ENCODE measurements at places on chromosomes 2 and 18.

GRCh38 chr2:96156926-96157648 is 11.8 kb upstream of the DUSP2 start:
- no peak for DNase-seq

DNA sequence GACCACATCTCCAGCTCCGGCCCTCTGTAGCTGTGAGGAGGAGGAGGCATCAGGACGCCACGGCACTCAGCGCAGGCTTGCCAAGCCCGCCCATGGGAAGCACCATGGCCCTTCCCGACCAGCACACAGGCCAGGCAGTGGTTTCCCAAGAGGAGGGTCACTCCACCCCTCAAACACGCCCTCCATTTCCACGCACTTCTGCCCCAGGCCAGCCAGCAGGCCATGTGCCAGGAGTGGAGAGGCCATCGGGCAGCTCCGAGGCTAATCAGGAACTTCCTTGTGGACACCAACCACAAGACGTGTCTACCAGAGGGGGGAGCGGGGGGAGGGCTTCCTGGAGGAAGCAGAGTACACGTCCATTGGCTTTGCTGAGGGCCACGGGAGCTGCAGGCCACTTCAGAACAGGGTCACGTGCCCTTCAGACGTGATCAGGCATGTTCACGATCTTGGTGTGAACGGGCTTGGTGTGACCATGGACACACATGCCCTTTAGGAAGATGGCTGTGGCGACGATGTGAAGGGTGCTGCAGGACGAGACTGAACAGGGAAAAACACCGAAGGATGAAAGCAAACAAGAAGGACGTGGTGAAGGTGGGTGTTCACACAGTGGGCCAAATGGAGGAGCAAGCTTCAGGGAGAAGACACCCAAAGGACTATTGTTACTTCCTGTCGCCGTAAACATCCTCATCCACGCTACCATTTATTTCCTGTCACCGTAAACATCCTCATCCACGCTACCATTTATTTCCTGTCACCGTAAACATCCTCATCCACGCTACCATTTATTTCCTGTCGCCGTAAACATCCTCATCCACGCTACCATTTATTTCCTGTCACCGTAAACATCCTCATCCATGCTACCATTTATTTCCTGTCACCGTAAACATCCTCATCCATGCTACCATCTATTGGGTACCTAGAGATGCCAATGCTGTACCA is 6.5 kb upstream of the MTERF4 start:
- DNase-seq = no peak

GRCh38 chr2:26735097-26735496 is 29.0 kb upstream of the SLC35F6 start:
- no peak for DNase-seq

DNA sequence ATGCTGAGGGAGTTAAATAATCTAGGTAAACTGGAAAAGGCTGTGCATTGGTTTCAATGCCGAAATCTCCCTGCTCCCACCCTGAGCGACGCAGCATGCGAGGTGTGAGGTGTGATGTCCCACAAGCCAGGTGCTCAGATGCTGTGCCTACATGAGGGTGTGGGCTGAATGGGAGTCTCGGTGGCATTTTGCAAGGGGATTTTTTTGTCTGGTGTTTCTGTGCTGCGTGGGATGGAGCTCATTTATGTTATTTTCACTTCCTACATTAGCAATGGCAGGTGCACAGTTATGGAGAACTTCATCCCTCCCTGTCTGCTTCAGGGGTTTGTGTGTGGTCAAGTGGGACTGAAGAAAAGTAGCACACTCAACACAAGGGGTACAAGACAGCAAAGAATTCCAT is 110.2 kb upstream of the CCDC68 start:
- DNase-seq = no peak

GRCh38 chr2:144201126-144201525 is 318.8 kb downstream of the ZEB2 start:
- DNase-seq = no peak

DNA sequence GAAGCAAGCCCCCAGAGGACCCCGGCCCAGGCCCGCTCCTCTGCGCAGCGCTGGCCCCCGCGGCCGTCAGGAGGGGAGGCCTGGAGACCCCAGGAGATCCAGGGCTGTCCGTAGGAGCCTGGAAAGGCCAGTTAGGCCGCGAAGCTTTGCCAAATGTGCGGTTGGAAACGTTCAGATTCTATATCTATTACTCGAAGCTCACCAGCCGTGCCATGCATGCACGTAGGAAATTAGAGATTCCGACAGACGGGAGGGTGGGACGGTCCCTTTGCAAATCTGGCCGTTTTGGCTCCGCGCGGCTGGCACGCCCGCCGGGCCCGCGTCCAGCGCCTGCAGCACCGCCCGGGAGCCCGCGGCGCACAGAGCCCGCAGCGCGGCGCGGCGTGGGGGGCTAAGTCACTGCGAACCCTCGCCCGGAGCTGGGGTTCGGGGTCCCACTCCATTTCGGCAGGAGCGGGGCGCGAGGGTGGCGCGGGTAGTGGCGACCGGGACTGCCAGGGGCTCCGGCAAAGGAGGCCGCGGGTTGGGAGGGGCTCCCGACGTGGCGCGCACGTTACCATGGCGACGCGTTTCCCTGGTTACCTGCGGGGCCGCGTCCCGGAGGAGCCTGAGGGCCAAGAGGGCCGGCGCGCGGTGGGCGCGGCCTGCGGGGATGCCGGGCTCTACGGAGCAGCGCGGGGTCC is 488.6 kb upstream of the SMIM21 start:
- DNase-seq = no peak

- no peak for DNase-seq
Observed at GRCh38 chr2:176079285-176079830, 4.4 kb downstream of the EVX2 start.

DNA sequence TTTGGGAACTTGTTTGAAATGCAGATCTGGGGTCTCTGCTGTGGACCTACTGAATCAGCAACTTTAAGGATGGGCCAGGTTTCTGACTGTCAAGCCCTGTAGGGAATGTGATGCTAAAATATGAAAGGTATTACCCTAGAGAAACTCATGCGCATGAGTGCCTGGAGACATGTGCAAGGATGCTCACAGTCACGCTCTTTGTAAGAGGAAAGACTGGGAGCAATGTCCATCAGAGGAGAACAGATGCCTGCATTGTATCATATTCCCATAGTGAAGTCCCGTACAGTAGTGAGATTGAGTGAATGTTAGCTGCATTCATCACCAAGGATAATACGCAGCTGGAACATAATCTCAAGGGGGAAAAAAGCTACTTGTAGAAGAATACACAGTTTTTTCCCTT is 14.1 kb downstream of the ZNF407 start:
- no peak for DNase-seq

DNA sequence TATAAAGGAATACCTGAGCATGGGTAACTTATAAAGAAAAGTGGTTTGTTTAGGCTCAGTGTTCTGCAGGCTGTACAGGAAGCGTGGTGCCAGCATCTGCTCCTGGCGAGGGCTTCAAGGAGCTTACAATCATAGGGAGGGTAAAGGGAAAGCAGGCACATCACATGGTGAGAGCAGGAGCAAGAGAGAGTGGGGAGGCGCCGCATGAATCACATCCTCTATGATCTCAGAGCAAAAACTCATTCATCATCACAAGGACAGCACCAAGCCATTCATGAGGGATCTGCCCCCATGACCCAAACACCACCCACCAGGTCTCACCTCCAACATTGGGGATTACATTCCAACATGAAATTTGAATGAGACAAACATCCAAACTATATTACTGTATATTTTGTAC is 32.5 kb downstream of the R3HDM1 start:
- DNase-seq = no peak

- no peak for DNase-seq
Observed at GRCh38 chr18:8051453-8051852, 484.3 kb downstream of the PTPRM start.

DNA sequence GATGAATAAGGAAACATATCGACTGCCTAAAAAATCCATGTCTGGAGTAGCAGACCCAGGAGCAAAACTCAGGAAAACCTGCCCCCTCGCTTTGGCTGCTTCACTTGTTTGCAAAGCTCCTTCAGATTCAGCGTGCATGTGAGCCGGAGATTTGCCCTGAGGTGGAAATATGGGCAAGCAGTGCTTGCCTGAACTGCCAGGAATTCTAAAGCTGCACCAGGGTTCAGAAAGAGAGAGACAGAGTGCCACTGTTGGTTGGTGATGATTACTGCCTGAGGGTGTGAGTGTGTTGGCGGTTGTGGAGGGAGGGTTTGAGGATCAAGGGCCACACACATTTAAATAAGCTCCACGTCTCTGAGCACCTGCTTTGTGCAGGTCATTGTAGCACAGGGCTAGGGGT is 139.6 kb upstream of the RGPD4 start:
- no peak for DNase-seq

GRCh38 chr2:240202586-240202985 is 62.1 kb upstream of the OTOS start:
- no peak for DNase-seq

- DNase-seq = no peak
Observed at GRCh38 chr2:40403233-40403836, 48.6 kb downstream of the SLC8A1 start.

DNA sequence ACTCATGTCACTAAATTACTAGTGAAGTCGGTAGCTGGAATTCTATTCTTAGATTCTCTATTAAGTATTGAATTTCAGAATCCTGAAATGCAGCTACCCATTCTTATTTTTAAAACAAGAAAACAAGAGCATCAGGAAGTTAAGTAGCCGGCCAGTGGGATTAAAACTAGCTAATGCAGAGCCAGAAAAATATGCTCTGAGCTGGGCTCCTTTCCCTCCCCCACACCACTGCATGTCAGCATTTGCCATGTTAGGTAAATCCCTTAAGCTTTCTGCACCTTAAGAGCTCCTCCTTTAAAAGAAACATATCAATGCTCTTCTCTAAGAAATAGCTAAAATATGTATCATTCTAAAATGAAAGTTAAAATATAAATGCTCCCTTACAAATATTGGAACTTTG is 72.2 kb upstream of the MFF start:
- no peak for DNase-seq

DNA sequence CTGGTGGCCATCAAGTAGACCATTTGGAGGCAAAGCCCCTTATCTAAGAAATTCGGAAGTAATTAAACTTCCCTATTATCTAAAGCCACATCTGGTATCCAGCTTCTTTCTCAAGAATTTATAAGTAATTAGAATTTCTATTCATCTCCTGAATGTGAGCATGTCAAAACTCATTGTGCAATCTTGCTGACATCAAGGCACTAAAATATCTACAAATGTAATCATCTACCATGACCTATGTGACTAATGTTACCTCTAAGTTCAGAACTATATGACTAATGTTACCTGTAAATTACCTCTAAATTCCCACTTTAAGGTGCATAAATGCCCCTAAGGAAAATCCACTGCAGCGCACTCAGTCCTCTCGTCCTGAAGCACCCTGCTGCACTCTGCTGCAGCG is 773.0 kb downstream of the CPS1 start:
- DNase-seq = no peak

GRCh38 chr2:60498816-60499429 is 54.5 kb downstream of the BCL11A start:
- DNase-seq = no peak

GRCh38 chr2:178114462-178114861 is 2.2 kb downstream of the RBM45 start:
- DNase-seq = no peak

- no peak for DNase-seq
Observed at GRCh38 chr2:138974651-138975050, 194.5 kb upstream of the NXPH2 start.

GRCh38 chr2:134739879-134740301 is 21.1 kb upstream of the TMEM163 start:
- no peak for DNase-seq

DNA sequence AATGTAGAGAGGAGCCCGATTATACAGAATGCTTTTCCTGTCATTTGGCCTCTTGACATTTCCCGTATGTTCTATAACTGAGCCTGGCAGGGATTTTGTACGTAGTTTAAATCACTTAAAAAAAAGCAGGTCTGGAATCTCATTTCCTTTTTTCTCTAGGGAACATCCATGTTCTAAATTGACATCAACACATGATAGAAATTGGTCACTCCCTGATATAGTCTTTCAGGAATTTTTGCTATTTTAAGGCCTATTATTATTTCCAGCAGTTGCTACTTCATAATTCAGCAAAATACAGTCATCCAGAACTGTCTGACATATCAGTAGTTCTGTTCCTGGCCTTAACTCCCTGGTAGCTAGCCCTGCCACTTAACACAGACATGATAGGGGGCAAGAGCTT is 565.7 kb upstream of the ZEB2 start:
- no peak for DNase-seq

- DNase-seq = no peak
Observed at GRCh38 chr2:172109256-172109987, 6.7 kb upstream of the DLX2 start.

DNA sequence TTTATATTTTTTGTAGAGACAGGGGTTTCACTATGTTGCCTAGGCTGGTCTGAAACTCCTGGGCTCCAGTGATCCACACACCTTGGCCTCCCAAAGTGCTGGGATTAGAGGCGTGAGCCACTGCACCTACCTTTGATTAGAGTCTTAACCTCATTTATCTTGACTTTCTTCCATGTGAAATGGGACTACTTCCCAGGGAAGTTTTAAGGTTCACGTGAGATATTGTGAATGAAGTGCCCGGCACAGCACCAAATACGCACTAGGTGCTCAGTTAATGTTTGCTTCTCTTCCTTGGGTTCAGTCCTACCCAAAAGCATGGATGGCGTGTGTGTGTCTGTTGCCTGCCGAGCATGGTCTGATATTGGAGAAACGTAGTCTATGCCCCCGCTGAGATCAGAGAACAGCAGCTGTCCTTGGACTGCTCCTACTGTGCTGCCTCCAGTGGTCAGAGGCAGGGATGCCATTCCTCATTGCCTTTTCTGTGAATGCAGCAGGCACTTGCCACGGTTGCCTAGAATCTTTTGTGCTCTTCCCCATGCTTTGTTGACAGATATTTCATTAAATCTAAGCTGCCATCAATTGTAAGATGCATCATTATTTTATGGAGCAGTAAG is 12.3 kb upstream of the TFCP2L1 start:
- no peak for DNase-seq

DNA sequence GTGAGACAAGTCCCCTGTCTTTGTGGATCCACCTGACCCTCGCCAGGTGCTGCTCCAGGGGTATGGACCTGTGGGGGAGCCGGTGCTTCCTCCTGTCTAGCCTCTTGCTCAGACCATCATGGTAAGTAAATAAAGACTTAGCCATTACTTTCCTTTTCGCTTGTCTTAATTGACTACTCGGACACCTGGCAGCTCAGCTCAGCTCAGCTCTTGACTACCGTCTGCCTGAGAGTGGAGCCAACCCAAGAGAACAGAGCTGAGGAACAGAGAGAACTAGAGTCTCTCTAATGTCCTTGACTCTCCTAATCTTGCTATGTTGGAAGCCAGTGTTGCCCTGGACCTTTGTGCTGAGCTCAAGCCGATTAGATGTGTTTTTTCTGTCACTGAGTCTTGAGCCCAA is 170.3 kb upstream of the CXCR4 start:
- DNase-seq = no peak

- no peak for DNase-seq
Observed at GRCh38 chr2:127105656-127106456, 1.1 kb downstream of the BIN1 start.

- no peak for DNase-seq
Observed at GRCh38 chr2:185658750-185659149, 79.9 kb upstream of the FSIP2 start.

DNA sequence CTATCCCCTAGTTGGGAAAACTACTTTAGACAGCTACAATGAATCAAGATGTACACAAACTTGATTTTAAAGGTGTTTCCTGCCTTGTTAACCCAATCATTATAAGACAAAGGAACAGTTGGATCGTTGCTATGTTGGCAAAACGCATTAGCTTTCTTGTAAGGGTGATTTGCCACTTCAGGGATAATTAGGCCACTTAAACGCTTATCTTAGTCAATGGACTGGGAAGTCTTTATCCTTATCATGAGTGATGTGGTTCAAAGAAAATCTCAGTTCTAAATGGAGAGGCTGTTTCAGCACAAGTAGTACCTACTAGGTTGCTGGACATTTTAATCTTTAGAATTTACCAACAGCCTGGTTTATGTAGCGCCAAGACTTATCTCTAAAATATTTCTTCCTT is 406.1 kb upstream of the MEX3C start:
- DNase-seq = no peak
